ENCODE measurements at places on chromosomes 6 and 20.

GRCh38 chr6:19827247-19827646 is 9.9 kb upstream of the ID4 start:
- no peak for DNase-seq

DNA sequence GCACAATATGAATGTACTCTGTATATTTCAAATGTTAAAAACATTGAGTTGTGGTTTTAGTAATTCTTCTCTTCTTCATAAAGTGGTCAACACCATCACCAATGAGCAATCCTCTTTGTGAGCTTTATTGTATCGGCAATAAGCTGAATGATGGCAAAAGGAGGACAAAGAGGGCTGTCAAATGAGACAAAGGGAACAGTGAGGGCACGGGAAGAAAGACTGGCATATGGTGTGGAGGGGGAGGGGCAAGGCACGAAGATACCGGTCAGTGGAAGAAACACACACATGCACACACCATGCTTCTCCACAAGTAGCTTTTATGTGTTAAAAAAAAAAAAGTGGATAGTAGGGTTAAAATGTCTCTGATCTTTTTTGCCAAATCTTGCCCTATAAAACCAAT is 506.8 kb upstream of the CITED2 start:
- DNase-seq, result no peak

- no peak for DNase-seq
Measured at GRCh38 chr6:133288662-133289061, 47.5 kb downstream of the EYA4 start.

DNA sequence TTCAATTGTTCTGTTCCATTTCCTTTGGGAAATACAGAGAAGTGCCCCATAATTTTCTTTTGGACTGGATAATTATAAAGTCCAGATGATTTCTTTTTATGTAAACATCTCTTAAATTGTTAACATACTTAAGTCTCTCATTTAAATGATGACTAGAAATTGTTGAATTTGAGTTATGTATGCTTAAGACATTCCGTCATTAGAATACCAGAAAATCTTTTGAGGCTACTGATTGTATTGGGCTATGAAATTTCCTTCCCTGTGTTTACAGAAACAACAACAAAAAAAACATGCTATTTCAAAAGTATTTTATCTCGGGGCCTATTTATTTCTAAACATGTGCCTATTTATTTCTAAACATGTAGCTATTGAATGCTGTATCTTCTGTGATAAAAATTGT is 125.4 kb downstream of the SH3BGRL2 start:
- DNase-seq, result no peak

DNA sequence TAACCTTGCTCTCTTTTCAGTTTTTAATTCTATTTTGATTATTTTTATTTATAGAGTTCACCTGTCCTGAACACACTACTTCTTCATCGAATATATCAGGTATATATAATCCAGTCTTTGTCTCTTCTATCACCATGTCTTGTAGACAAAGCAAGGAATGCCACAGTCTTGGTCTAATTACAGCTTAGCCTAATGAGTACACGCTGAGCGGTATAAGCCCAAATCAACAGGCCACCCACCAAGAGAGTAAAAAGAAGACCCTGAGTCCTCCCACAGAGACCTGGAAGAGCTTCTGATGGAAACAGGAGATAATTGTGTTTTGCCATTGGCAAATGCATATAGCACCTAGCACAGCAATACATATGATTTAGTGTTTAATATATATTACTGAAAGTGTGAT is 68.7 kb upstream of the TCF21 start:
- DNase-seq, result no peak

- no peak for DNase-seq
Measured at GRCh38 chr20:50429412-50429811, 80.8 kb upstream of the PTPN1 start.

- no peak for DNase-seq
Measured at GRCh38 chr20:5908981-5909380, 41.4 kb downstream of the TRMT6 start.

DNA sequence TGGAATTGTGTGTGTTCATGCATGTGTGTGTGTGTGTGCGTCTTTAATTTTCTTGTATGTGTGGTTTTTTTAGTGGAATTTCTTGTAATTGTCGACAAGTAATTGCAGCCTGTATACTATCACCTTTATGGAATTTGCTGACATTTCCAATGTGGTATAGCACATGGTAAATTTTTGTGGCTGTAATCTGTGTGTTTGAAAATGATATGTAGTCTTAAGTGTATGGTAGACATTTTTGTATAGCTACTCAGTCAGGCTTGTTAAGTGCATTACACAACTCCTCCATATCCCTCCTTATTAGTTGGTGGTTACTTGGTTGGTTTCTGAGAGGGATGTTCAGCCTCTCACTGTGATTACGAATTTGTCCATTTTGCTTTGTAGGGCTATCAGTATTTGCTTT is 384.5 kb upstream of the HSF2 start:
- DNase-seq, result no peak

- DNase-seq, result no peak
Measured at GRCh38 chr20:58219342-58219700, 9.1 kb downstream of the ANKRD60 start.

DNA sequence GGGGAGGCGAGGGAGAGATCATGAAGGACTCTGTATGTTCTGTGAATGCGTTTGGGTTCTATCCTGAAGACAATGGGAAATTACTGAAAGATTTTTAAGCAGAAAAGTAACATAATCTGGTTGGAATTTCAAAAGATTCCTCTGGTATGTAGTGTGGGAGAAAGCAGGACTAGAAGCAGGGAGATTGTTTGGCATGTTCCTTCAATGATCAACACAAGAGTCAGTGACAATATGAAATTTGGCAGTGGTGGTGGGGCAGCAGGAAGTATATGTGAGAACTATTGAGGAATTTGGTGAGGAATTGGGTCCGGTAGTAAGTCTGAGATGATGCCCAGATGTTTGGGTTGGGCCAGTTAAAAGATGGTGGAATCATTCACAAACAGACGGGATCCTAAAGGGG is 348.7 kb downstream of the CD83 start:
- DNase-seq, result no peak

DNA sequence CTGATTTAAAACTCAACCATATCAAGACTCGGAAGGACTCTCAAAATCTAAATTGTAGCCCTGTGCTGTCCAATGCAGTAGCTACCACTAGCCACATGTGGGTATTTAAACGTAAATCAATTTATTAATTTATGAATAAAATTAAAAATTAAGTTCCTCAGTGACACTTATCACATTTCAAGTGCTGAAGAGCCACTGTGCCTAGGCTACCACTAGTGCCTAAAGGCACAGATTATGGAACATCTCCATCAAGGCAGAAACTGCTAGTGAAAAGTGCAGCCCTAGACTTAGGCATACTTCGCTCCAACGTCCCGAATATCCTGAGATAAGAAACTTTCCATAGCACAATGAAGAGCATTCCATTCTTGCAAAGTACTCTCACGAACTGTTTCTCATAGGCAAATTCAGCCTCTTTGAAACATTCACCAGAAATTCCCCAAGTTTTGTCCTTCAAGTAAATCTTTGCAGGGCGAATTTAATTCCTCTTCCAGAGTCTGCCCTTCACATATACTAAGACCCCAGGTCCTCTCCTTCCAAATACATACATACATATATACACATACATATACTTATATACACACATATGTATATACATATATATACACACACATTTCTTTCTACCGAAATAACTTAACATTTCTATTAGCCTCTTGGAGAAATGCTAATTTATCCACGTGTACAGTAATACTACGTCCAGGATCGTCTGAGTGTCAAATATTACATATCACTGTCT is 1.3 kb downstream of the SUPT3H start:
- no peak for DNase-seq

- no peak for DNase-seq
Measured at GRCh38 chr6:110327391-110327790, 30.8 kb downstream of the METTL24 start.

DNA sequence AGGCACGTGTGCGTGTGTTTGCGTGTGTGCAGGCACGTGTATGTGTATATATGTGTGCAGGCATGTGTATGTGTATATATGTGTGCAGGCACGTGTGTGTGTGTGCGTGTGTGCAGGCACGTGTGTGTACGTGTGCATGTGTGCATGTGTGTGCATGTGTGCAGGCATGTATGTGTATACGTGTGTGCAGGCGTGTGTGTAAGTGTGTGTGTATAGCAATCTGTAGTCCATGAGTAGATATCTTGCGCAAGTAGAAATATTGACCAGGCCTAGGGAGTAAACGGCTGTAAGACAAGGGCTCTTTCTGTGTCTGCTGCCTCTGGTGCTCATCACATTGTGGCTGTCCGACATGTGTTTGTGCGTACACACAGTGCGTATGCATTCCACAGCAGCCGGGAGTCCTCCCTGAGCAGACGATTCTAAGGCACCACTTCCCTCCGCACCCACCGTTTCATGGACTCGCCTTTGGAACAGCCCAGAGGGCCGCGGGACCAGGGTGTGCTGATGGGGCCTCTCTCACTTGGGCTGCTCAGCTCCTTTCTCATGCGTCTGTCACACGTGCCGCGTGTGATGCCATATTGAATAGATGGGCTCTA is 167.6 kb downstream of the ERMARD start:
- no peak for DNase-seq

GRCh38 chr20:53547664-53548239 is 45.9 kb downstream of the ZNF217 start:
- peak; percentile 39 for DNase-seq

- no peak for DNase-seq
Measured at GRCh38 chr6:41732591-41733359, 2.6 kb downstream of the TFEB start.

- no peak for DNase-seq
Measured at GRCh38 chr6:22956029-22956681, 386.8 kb downstream of the HDGFL1 start.

DNA sequence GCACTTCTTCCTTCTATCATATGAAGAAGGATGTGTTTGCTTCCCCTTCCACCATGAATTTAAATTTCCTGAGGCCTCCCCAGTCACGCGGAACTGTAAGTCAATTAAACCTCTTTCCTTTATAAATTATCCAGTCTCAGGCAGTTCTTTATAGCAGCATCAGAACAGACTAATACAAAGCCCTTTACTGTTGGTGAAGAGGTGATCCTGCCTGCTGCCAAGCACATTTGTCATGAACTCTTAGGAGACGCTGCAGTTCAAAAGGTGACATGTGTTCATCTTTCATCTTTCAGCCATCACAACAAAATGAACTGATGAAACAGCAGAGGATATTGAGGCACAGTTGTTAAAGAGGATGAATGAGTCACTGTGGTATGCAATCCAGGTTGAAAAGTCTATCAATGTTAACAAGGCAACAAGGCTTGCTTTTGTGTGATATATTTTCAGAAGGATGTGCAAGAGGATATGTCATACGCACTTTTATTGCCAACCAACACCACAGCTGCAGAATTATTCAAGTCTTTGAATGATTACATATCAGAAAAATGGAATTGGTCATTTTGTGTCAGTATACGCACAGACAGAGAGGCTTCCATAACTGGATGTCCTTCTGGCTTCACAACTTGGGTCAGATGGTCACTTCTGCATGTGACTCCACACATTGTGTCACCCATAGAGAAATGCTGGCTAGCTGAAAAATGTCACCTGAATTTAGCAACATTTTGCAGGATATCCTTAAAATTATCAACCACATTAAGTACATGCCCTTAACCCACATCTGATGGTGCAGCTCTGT is 52.4 kb upstream of the PLN start:
- DNase-seq, result no peak

GRCh38 chr6:106370639-106371038 is 10.1 kb downstream of the CRYBG1 start:
- DNase-seq, result no peak

DNA sequence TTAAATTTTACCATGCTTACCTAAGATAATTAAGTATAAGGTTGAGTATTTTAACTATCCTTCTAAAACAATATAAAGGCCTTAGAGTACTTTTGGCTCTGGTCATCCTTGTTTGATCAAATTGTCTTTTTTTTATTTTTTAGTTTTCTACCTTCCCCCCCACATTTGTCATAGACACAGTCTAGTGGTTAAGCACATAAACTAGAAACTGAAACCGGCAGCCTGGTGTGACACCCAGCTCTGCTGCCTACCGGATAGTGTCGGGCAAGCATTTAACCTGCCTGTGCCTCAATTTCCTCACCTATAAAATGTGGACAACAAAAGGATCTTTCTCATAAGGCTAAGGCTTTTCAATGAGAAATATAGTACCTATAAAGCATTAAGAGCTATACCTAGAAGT is 21.6 kb upstream of the TULP4 start:
- DNase-seq, result no peak

DNA sequence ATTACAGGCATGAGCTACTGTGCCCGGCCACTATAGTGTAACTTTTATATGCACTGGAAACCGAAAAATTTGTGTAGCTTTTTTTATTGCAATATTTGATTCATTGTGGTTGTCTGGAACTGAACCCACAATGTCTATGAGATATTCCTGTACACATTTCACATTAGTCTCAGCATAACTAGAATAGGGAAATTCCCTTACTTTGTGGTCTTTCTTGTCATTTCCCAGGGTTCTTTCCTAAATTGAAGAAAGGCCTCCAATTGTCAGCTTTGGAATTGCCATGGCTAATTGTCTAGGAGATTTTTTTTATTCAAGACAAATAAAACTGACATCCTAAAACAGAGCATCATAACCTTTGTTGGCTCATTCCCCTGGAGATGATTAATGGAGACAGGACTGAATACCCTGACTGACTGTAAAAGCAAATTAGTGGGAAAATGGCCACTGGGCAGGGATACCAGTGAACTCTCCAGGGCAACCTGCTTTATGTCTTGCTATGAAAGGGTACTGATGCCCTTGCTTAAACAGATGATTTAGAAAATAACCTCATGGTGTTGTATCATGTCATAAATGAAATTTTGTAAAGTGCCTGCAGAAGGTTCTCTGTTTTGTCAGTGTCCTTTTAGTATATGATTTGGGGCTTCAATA is 576.9 kb downstream of the RFPL4B start:
- no peak for DNase-seq

DNA sequence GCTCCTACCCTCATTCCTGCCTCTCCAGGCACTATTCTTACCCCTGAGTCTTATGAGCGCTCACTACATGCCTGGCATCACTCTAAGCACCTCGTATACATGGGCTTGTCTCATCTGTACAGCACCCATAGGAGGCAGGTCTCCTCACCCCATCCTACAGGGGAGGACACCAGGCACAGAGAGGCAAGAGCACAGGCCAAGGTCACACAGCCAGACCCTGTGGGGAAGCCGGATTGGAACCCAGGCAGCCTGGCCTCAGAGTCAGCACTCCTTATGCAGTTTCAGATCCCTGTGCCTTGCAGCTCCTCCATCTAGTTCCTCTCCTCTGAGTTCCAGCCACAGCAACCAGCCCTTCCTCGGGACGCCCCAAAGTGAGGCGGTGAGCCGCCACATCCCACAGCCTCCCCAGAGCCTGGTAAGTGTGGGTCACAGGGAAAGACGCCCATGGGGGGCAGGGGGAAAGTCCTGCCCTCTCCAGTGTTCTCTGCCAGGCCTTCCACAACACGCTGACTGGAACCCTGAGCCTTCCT is 103.3 kb downstream of the NFATC2 start:
- no peak for DNase-seq

DNA sequence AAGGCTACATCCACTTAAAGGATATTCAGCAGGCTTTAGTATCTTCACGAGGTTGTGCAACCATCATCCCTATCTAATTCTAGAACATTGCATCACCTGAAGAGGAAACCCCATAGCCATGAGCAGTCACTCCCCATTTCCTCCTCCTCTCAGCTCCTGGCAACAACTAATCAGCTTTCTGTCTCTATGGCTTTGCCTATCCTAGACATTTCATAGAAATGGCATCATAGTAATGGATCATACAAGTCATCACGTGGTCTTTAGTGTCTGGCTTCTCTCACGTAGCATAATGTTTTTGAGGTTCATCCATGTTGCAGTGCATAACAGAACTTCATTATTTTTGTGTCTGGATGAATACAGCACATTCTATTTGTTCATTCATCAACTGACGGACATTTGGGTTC is 20.5 kb downstream of the SNAI1 start:
- no peak for DNase-seq

- DNase-seq, result no peak
Measured at GRCh38 chr6:54426995-54427394, 118.8 kb downstream of the TINAG start.

All from WTC11 (cell line).